Stimulated activated CD4-positive, alpha-beta T cell treated with anti-CD3 and anti-CD28 coated beads, Interleukin-12 subunit alpha, Interleukin-12 subunit beta, amount 100 ng/mL, for 24 hours (primary cell): ENCODE measurements at places on chromosomes 16 and 17.

GRCh38 chr17:82849076-82849945, 9.5 kb upstream of the ZNF750 start:
- no peak for DNase-seq

DNA sequence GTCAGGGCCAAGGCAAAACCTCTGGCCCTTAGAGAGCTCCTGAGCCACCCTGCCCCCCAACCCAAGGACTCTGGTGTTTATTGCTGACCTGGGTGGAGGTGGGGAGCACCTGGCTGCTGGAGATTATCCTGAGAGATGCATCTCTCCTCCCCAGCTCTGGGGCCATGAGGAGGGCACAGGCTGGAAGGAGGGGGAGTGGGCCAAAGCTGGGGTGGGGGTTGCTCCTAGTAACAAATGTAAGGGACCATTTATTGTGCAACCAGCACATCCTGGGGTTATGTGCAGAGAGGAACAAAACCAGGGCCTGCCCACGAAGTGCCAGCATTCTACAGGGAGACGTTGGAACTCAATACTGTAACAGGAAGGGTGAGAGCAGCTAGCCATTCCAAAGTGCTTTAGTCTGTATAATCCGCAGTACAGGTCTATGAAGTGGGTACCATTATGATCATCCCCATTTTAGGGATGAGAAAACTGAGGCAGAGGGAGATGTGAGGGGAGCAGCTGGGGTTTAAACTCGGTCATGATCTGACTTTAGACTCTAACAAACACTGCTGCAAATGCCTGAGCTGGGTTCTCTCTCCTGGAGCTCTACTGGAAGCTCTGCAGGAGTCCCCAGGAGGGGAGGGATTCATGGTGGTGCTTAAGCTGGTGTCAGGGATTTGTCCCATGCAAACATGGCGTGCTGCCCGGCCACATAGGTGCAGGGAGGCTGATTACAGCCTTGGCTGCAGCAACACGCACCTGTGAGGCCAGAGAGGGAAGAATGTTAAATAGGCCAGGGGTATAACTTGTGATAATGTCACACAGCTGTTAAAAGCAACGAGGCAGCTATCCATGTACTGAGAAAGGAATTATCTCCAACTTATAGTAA, 1.4 kb upstream of the RHBDF2 start:
- DNase-seq: no peak

DNA sequence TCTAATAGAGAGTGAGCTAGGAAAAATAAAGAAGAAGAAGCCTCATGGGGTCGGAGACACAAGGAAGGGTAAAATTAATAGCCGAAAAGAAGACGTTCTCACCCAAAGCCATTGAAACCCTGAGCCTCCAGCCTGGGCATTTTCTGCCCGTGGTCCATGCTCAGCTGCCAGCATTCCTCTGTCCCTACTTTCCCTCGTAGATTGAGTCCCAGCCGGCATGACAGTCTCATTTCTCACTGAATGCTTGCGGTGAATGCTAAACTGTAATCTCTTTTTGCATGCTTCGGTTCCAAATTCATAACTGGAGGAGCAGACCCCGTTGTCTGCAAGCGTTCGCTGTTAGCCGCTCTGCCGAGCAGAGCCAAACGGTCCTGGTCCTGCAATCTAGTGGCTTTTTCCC, 54.0 kb upstream of the COX10 start:
- DNase-seq: no peak

- DNase-seq: no peak
Measured at GRCh38 chr17:50675627-50676026, 32.1 kb downstream of the ANKRD40 start.

DNA sequence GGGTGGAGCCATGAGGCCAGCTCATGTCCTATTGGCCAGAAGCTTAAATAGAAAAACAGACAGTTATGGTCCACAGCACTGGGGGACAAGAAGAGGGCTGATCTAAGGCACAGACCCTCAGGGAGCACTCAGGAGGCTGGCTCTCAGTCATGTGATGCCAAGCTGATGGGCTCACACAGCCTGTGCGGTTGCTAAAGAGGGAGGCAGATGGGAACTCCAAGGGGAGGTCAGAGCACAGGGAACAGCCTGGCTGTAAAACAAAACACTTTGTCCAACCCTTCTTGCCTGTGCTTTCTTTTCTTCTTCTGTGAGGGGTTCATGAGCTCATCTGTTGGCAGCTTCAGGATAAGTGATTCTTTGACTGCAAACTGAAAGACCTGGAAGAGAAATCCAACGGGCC, 27.2 kb downstream of the CNTNAP1 start:
- no peak for DNase-seq

GRCh38 chr16:23742766-23743165, 12.1 kb upstream of the CHP2 start:
- DNase-seq: no peak

DNA sequence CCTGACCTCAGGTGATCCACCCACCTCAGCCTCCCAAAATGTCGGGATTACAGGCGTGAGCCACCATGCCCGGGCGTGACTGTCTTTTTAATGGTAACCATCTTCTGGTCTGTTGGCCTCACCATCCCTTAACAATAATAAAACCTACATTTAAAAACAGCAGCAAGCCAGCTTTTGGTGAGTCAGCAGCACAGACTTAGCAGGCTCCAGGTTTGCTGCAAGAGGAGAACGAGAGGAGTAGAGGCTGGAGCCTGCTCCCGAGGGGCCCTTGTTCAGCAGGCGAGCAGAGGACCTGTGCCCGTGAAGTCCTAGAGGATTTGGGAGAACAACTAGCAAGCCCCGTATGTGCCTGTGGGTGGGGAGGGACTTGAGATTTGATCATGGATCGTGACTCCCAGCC, 35.7 kb downstream of the MYH13 start:
- DNase-seq: no peak

DNA sequence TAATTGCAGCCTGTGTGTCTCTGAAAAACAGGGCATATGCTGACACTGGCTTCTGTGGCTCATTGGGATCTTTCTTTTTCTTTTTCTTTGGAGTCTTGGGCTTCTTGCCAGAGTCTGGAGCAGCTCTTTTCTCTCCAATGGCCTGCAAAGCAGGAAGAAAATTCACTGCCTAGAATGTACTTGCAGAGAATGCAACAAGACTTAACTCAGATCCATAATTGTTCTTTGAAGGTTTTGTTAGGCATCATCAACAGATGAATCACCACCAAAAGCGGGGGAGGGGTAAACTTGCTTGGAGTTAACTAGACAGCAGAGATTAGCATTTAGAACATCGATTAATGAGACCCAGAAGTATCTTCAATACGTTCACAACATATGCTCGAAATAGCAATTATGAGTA, 100.9 kb downstream of the TOX3 start:
- DNase-seq: no peak

DNA sequence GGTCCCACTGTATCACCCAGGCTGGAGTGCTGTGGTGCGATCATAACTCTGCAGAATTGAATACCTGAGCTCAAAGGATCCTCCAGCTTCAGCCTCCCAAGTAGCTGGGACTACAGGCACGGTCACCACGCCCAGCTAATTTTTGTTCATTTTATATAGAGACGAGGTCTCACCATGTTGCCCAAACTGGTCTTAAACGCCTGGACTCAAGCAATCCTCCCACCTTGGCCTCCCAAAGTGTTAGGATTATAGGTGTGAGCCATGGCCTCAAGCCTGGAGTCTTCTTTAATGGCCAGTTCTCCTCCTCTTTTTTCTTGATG, 484 bp downstream of the CD300LB start:
- no peak for DNase-seq

GRCh38 chr16:74521691-74522090, 85.2 kb downstream of the GLG1 start:
- DNase-seq: no peak

- no peak for DNase-seq
Measured at GRCh38 chr17:79657036-79657435, 46.2 kb upstream of the RBFOX3 start.

DNA sequence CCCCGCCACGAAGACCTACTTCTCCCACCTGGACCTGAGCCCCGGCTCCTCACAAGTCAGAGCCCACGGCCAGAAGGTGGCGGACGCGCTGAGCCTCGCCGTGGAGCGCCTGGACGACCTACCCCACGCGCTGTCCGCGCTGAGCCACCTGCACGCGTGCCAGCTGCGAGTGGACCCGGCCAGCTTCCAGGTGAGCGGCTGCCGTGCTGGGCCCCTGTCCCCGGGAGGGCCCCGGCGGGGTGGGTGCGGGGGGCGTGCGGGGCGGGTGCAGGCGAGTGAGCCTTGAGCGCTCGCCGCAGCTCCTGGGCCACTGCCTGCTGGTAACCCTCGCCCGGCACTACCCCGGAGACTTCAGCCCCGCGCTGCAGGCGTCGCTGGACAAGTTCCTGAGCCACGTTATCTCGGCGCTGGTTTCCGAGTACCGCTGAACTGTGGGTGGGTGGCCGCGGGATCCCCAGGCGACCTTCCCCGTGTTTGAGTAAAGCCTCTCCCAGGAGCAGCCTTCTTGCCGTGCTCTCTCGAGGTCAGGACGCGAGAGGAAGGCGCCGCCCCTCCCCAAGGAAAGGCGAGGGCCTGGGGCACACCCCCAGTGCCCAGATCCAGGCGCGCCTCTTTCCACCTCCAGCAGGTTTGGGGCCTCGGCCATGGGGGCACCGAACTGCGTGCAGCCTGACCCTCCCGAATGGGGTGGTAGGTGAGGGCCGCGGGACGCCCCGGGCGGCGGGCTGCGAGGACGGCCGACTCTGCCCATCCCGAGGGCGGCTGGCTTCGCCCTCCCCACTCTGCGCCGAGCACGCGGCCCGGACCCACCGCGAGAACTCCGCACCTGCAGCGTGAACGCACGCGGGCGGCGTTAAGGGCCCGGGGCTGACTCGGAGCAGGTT, 664 bp downstream of the HBQ1 start:
- peak; percentile 82 for DNase-seq

GRCh38 chr16:88924834-88925539, 52.0 kb downstream of the CBFA2T3 start:
- DNase-seq: no peak

GRCh38 chr16:48091117-48091516, 64.7 kb downstream of the ABCC12 start:
- DNase-seq: no peak

GRCh38 chr16:19578378-19578971, 23.0 kb downstream of the VPS35L start:
- no peak for DNase-seq

GRCh38 chr17:74049167-74049966, 154.1 kb upstream of the RPL38 start:
- no peak for DNase-seq

- no peak for DNase-seq
Measured at GRCh38 chr17:34527908-34528470, 51.4 kb upstream of the TMEM132E start.

DNA sequence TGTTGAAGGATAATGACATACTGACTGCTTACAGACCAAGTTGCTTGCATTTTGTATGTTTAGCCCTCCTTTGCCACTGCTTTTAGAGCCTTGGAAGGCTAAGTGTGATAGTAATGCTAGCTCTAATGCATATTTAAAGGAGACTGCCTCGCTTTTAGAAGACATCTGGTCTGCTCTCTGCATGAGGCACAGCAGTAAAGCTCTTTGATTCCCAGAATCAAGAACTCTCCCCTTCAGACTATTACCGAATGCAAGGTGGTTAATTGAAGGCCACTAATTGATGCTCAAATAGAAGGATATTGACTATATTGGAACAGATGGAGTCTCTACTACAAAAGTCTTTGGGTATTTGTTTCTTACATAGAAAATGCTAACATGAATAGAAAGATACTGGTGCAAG, 19.1 kb downstream of the CAPNS2 start:
- no peak for DNase-seq

- DNase-seq: no peak
Measured at GRCh38 chr17:77254951-77255825, 114.4 kb downstream of the SEC14L1 start.

- DNase-seq: no peak
Measured at GRCh38 chr16:74999219-74999608, 390 bp downstream of the ZNRF1 start.

GRCh38 chr17:34622862-34623623, 43.7 kb downstream of the TMEM132E start:
- DNase-seq: no peak

GRCh38 chr17:32946375-32947135, 18.6 kb downstream of the TMEM98 start:
- no peak for DNase-seq

DNA sequence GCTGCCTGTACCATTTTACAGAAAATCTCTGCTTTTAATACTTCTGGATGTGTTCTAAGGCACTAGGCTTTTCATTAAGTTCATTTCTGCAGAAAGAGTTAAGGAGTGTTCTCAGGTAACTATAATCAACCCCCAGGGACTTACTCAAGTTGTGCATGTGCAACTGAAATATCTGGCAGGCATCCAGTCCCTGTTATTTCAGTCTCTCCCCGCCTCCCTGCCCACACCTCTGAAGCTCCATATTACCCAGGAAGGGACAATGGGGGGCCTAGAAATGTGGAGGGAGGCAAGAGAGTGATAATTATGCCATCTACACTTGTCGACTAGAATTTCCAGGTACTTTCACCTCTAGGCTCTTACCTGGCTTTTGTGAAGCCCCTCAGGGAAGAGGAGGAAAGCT, 432.2 kb downstream of the MAF start:
- DNase-seq: no peak

DNA sequence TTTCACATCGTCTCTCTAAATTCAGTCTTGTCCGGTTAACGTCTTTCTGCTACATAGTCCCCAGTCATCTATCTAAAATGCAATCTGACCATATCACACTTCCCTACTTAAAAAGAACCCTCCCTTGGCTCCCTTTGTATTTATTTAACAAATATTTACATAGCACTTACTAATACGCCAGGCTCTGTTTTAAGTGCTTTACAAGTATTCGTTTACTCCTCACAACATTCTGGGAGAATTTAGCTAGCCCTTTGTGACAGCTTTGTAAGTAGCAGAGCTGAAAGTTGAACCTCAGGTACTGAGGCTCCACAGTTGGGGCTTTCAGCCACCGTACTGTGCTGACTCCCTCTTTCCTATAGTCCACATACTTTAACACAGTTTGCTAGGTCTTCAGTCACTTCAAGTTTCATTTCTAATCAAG, 9.2 kb downstream of the PAFAH1B1 start:
- DNase-seq: no peak

DNA sequence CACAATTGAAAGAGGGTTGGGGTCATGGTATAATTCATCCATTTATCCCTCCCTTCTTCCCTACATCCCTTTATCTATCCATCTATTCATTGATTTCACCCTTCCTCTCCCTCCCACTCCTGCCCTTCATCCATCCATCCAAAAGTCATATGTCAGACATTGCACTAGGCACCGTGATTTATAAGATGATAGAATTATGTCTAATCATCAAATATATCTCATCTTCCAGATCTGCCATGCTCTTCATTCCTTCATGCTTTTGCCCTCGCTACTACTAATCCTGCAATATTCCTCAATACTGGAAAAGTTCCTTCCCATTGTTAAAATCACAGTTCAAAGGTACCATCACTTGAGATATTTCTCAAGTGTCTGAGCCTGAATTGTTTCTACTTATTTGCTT, 335.2 kb upstream of the CDH11 start:
- no peak for DNase-seq

- no peak for DNase-seq
Measured at GRCh38 chr16:46757339-46758050, 9.4 kb upstream of the MYLK3 start.

DNA sequence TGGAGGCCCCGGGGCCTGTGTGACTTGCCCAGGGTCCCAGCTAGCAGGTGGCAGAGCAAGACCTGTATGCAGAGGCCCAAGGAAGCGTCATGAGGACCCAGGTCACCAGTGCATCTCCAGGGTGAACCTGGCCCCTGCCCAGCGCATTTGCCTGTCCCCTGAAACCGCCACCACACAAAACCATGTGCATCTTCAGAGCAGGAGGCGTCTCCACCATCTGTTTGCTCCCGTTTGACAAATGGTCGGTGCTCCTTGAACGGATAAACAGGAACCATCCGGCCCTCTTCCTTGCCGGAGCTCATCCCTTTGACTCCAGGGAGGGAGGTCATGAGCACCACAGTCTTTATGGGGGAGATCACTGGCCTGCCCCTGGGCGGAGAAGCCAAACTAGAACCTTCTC, 62.5 kb downstream of the JPH3 start:
- no peak for DNase-seq
